Calu3 (cell line): ENCODE measurements at places on chromosomes 4 and X. TPM values are rescaled to one million over a fixed set of nuclear protein-coding genes. Genes with fewer than 3 reads are reported as not detected.

DNA sequence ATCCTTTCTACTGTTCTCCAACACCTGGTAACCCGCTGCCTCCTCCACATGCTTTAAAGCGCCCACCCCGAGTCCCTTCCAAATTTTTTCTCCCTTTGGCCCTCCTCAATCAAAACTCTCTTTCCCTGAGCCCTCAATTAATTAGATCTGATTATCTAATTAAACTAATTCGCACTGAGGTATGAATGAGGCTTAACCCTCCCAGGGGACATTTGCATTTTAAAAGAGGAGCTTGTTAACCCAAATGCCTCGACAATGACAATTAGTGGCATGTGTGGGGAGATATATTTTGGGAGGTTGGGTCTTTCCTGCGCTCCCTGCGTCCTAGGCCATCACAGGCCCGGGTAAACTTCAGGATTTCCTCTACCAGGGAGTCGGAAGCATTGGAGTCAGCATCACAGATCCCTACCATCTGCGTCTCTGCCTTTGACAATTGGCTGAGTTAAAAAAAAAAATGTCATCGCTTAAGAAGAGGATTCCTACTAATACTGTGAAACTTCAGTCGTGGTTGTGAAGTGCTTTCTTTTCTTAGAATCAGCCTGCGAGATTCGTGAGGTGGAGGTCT is 50.6 kb downstream of the TENM3 start:
- no peak for DNase-seq

DNA sequence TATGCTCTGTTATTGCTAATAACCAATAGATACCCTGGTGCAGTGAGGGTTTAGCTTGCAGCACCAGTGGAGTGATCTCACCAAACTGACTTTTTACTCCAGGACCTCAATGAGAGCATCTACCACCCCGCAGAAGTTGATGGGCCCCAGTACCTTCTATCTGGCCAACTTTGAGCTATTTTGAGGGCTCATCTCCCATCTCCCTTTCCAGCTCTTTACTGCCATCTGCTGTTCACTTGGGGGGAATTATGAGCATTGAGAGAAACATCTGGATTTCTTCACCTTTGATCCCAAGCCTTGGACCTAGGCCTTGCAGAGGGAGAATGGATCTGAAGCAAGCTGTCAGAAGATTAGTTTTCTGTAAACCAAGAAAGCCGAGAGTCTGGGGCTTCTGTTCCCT is 143.6 kb downstream of the TMEM164 start:
- peak; percentile 28 for DNase-seq

GRCh38 chr4:79563219-79563618 is 155.2 kb upstream of the GK2 start:
- DNase-seq, result no peak

DNA sequence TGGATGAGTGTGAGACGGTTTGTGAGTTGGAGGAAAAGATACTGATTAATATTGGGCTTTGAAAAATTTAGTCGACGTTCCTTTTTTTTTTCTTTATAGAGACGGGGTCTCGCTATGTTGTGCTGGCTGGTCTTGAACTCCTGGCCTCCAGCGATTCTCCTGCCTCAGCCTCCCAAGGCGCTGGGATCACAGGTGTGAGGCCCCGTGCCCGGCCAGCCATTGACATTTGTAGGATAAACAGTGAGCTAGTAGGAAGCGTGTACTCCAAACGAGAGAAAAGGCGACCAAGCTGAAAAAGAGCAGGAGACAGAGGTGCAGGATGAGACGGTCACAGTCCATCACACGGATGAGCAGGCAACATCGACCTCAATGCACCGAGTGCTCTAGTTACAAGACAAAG is 19.4 kb downstream of the PPP2R3B start:
- no peak for DNase-seq

The CFAP99 gene
- total RNA-seq, result 0.32 TPM in 1 of 2 replicates, not detected in the other

- no peak for DNase-seq
Measured at GRCh38 chrX:19785647-19786046, 101.8 kb downstream of the SH3KBP1 start.
